NCI-H2171 treated with DMSO at 0.1 percent for 48 hours (cell line): ENCODE measurements at places on chromosomes 3 and 15.
A peak's percentile ranks its signal among the peaks of the same experiment; 100 is the strongest.

DNA sequence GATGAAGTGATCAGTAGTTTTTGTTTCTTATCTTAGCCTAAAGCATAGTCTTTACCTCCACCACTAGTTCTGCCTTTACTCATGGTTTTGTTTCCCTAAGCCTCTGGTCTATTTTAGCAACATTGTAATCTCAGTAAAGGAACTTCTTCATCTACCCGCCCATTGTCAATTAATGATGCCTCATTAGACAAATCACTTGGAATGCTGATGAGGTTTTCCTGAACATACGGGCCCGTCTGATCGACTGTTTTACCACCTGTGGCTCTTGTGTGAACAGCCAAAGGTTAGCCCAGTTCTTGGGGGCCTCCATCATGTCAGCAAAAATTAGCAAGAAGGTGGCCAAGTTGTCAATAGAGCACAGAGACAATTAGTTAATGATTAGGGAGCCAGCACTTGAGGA is 470.1 kb upstream of the ARRDC4 start:
- no peak for DNase-seq

DNA sequence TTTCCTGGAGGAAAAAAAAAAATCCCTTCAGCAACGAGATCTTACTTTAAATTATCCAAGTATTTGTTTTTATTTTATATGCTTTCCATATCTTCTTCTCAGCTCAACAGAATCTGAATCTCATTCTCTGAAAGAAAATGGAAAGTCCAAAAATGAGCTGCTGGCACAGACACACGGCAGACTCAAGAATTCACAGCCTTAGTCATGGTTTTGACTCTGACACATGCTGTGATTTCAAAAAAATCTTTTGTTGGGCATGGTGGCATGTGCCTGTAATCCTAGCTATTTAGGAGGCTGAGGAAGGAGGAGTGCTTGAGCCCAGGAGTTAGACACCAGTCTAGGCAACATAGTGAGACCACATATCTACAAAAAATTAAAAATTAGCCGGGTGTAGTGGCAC is 565.0 kb downstream of the MAGI1 start:
- no peak for DNase-seq

DNA sequence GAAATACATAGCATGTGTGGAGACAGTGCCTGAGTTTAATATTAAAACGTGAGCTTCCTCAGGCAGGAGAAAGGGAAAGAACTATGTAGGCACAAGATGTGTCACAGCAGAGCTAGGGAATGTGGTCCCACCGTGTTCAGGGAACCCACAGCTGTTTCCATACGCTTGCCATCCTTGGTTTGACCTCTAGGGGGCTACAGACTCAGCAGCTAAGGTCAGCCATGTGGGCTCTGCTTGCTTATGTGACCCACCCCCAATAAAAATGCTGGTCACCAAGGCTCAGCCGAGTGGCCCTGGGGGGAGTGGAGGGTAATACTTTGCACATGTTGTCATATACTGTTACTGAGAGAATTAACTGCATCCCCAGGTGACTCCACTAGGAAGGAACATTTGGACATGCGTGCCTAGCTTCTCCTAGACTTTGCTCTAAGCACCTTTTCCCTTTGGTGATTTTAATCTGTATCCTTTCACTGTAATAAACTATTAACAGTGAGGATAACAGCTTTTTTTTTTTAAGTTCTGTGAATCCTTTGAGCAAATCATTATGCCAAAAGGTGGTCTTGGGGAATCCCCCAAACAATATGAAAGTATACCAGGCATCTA is 3.3 kb downstream of the TUBGCP5 start:
- DNase-seq: peak; percentile 15

- DNase-seq: no peak
Measured at GRCh38 chr3:87969620-87970019, 89.2 kb downstream of the CGGBP1 start.

GRCh38 chr15:70475921-70476320 is 287.4 kb downstream of the UACA start:
- DNase-seq: no peak

GRCh38 chr3:68458581-68458980 is 473.8 kb downstream of the TAFA4 start:
- DNase-seq: no peak

DNA sequence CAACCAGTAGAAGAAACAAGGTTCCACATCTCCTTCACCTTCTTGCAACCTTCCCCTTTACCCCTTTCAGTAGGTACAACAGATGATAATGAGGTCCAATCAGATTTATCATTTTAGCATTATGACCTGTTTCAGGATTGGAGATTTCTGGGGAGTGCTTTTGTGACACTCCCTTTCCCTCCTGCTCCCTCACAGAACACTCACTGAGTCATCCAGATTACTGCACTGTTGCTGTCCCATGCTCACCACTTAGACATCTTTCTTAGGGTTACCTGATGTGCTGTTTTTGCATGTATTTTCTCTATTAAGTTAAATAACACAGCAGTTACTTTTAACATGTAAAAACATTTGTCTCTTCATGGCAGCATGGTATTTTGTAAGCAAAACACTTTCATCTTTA is 118.5 kb downstream of the MFSD1 start:
- no peak for DNase-seq

DNA sequence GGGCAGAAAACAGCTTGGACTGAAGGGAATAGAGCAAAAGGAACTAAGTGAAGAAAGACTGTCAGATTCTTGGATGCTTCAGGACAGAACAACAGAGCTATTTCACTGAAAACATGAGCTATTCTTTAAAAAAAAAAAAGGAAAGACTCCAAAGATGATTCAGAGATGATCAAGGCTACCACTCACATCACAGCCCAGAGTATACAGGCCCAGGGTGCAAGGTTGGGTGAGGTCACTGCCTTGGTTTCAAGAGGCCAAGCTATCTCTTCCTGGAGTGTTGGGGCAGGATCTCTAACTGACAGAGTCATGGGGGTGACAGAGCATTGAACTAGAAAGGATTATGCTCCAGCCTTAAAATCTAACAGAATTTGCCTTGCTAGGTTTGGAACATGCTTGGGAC is 118.1 kb downstream of the AGBL1 start:
- DNase-seq: no peak

DNA sequence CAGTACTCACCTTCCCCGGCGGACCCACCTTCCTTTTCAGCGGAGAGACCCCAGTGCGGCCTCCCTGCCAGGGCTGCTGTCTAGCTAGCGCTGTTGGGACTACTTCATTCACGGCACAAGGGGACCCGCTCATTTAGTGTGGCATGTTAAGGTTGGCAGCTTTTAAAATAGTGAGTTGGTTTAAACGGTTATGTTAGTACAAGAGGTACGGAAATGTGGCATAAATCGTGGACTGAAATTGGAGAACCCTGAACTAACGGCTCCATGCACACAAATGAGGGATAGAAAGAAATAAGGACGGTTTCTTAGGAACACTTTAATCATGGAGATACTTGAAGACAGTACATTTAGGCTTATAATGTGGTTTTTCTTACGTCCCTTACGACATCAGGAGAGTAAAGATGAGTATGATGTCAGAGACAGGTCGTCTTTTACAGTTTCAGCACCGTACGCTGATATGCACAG is 752 bp downstream of the CEP63 start:
- peak; percentile 62 for DNase-seq

DNA sequence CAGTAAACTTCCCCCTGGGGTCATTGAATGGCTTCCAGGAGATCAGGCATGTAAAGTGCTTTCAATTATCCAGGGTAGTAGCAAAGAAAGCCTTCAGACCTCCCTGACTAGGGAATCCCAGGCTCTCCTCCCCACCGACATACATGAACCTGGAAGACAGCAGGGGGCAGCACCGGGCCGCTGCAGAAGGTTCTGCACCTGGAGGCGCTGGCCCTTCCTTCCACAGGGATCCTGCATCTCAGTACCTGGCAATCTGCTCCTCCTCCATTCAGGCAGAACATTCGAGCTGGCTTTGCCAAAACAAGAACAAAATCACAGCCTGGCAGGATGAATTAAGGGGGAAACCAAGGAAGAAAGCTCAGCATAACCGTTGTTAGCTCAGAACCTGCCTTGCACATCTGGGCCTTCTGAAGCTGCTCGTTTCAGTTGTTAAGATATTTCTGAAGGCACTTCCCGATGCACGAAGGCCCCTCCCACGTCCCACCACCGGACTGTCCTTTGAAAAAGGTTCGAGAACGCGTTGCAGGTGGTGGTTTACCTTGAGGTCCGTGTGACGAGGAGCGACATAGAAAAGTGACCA is 237.7 kb downstream of the SLCO3A1 start:
- peak; percentile 56 for DNase-seq

DNA sequence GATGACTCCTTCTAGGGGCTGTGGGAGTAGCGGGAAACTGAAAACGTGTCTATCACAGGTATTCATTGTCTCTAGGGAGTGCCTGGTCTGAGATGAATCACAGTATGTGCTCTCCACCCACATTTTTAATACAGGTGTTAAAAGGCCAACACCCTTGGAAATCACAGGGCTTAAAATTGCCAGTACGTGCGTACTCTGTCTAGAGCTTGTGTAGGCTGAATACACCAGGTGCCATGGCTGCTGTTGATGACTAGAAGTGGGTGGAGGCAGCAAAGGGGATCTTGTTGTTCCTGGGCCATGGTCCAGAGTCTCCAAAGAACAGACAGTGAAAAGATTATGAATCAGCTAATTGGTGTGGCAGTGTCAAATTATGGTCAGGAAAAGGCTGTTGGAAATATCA is 35.1 kb upstream of the P3H2 start:
- no peak for DNase-seq

GRCh38 chr3:139774560-139775302 is 97.0 kb upstream of the NMNAT3 start:
- DNase-seq: peak; percentile 96

DNA sequence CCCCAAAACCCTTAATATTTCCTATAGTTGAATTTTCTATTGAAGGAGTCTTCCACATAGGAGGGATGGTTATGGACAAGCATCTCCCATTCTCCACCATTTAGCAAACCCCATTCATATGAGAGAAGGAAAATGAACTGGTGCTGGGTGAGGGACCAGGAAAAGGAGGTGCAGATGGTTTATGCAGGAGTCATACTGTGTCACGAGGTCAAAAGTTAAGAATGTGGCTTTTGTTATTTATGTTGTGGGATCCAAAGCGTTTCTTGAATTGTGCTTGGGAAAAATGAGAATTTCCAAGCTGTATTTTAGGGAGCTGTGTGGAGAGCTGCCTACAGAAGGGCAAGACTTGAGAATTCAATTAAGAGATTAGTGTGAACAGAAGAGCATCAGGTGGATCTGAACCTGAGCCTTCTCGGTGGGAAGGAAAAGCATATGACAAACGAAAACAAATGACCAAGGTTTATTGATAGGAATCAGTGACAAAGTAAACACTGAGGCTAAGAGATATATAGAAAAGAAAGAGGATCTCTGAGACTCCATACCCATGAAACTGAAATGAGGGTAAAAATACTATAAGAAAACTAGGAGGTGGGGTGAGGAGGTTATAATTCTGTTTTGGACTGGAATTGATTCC is 473.3 kb upstream of the NR2F2 start:
- DNase-seq: no peak

DNA sequence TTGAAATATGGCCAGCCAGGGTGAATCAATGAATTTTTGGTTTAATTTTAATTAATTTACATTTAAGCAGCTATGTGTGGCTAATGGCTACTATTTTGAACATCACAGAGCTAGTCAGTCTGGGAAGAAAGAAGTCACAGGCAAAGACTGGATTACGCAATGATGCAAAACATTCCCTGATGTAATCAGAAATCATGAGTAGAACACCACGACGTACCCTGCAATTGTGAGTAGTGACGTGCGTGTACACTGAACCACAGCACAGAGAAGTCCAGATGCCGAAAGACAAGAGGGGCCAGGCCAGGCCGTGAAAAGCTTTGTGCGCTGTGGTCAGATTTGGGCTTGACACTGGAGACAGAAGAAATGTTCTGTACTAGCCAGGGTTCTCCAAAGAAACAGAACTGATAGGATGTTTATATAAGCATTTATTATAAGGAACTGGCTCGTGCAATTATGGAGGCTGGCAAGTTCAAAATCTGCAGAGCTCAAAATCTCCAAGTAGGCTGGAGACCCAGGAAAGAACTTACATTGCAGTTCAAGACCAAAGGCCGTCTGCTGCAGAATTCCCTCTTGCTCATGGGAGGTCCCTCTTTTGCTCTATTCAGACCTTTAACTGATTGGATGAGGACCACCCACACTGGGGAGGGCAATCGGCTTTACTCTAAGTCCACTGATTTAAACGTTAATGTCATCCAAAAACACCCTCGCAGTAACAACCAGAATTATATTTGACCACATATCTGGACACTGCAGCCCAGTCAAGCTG is 44.6 kb downstream of the SH3BP5 start:
- no peak for DNase-seq

DNA sequence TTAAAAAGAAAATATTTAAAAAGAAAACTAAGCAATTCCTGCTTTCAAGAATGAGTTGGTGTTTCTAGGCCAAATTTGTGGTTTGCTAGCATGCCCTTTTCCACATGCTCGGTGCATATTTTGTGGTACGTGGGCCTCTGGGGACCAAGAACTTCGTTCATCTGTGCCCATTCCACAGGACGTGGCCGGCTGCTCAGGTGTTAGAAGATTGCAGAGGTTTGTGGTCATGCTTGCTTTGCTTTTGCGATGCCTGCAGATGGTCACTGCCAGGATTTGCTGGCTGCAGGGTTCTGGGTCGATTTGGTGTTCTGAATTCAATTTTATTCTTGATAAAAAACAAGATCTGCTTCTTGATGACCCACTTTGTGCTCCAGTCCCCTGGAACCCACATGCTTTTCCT is 7.5 kb downstream of the PSTPIP1 start:
- DNase-seq: no peak

GRCh38 chr3:42226470-42227425 is 39.2 kb downstream of the CCK start:
- DNase-seq: no peak

- DNase-seq: no peak
Measured at GRCh38 chr3:126199256-126199655, 18.9 kb upstream of the ALDH1L1 start.

- DNase-seq: no peak
Measured at GRCh38 chr3:165133188-165133899, 55.0 kb upstream of the SI start.

- no peak for DNase-seq
Measured at GRCh38 chr3:97823046-97824004, 1.5 kb downstream of the CRYBG3 start.

- no peak for DNase-seq
Measured at GRCh38 chr3:153372326-153372725, 210.3 kb downstream of the RAP2B start.

GRCh38 chr3:29868543-29869101 is 587.8 kb downstream of the RBMS3 start:
- no peak for DNase-seq

DNA sequence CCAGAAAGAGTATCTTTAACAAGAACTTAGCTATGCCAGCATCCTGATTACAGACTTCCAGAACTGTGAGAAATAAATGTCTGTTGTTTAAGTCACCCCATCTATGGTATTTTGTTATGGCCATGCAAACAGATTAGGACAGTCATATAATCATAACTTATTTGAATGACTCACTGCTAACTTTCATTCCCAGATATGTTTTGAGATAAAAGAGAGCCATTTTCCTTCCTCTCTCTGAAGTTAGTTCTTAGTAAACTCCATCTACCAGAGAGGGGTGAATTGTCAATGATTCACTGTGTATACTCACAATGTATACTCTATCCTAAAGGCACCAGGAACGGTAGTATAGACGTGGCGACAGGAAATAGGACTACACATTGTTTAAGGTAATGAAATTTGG is 179.4 kb upstream of the DPH6 start:
- no peak for DNase-seq

GRCh38 chr3:181752202-181752671 is 40.5 kb downstream of the SOX2 start:
- DNase-seq: no peak
